ENCODE measurements at places on chromosomes 5 and 9. TPM values are rescaled to one million over a fixed set of nuclear protein-coding genes. Genes with fewer than 3 reads are reported as not detected.

- H3K36me3 ChIP-seq = no peaks in the 10 kb centered on the region
- no peak overlapping the region for H3K4me3 ChIP-seq
- H3K4me1 ChIP-seq = no peaks in the 10 kb centered on the region
- DNase-seq = no peak
Observed at GRCh38 chr5:62722360-62722759, 143.7 kb downstream of the LRRC70 start.

DNA sequence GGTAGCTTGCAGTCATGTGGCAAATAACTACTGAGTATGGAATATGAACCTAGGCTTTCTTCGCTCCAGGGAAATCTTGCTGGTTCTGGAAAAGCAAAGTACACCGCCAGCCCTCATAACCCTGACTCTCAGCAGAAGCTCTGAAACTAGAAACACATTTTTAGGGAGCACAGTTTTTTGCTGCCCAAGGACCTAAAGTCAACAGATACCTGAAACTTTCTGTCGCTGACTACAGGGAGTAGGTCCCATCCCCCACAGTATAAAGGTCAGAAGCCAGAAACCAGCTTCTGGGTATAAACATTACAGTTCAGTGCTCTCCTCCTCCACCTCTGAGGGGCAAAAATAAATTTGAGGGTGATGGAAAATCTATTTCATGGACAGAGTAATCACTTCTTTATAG is 3.0 kb downstream of the ATOX1 start:
- H3K4me3 ChIP-seq = no peak overlapping the region
- DNase-seq = no peak
- H3K27me3 ChIP-seq = no peaks in the 10 kb centered on the region
- peaks cover 23% of the 10 kb centered on the region for H3K4me1 ChIP-seq
- no peak overlapping the region for H3K27ac ChIP-seq
- H3K36me3 ChIP-seq = no peaks in the 10 kb centered on the region

DNA sequence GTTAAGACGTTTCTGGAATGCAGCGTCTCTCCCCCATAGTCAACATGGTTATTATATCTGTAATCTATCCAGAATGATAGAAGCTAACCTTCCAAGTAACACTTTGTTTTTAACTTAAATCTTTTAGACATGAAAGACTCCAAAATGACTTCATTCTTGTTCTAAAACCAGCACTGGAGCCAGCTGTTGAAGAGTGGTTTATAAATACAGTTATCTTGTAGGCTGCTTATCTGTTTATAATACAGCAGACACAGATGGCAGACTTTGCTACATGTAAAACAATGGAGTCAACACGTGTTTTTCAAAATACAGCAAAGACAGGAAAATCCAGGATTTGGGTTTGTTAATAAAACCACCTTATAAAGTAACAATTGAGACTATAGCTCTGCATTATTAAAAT is 48.8 kb upstream of the RETREG1 start:
- DNase-seq = no peak
- no peaks in the 10 kb centered on the region for H3K27me3 ChIP-seq
- H3K36me3 ChIP-seq = no peaks in the 10 kb centered on the region

GRCh38 chr5:154652746-154653417 is 102.3 kb upstream of the LARP1 start:
- H3K4me1 ChIP-seq = peaks cover 17% of the 10 kb centered on the region
- no peak for DNase-seq
- no peaks in the 10 kb centered on the region for H3K27me3 ChIP-seq
- H3K27ac ChIP-seq = no peak overlapping the region
- H3K4me3 ChIP-seq = no peak overlapping the region

DNA sequence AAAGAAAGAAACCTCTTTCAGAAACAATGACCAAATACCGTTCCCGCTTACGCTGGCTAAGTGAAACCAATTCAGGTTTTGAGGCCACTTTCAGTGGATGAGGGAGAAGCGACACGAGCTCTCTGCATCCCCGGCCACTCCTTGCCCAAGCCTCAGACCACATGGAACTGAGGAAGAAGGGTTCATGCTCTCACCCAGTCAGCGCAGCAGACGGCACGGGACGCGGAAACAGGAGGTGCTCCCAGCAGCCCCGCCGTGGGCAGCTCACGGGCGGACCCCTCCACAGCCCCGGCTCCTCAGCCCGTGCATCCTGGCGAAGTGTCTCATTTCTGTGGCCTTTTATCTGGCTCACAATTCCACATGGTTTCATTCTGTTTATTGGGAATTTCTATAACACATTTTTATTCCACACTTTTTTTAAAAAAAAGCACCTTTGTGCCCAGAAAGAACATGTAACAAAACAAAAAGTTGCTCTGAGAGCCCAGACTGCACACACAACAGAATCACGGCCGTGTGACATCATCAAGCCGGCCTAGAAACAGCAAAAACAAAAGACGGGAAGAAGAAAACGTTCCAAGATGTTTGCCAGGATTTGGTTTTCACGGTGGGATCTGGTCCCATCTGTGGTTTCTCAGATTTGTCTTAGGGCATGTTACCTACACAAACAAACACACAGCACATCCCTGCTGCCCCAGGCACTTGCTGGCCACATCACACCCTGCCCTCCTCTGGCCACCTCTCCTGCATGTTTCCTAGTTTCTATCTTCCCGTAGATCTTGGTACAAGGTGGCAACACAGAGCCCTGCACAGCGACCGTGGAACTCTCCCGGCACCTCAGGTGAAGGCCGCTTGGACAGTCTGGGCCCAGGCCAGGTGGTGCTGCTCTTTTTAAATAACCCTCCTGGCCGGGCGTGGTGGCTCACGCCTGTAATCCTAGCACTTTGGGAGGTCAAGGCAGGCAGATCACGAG is 16.2 kb downstream of the QSOX2 start:
- H3K4me1 ChIP-seq = no peaks in the 10 kb centered on the region
- peaks cover 2% of the 10 kb centered on the region for H3K36me3 ChIP-seq
- H3K27me3 ChIP-seq = no peaks in the 10 kb centered on the region
- no peak overlapping the region for H3K27ac ChIP-seq
- no peak for DNase-seq
- H3K4me3 ChIP-seq = no peak overlapping the region

- H3K27ac ChIP-seq = no peak overlapping the region
- no peaks in the 10 kb centered on the region for H3K27me3 ChIP-seq
- H3K36me3 ChIP-seq = no peaks in the 10 kb centered on the region
- H3K4me3 ChIP-seq = no peak overlapping the region
- H3K4me1 ChIP-seq = no peaks in the 10 kb centered on the region
- DNase-seq = no peak
Observed at GRCh38 chr5:4553130-4553529, 587.0 kb upstream of the ADAMTS16 start.

- H3K4me3 ChIP-seq = no peak overlapping the region
- H3K27me3 ChIP-seq = no peaks in the 10 kb centered on the region
- no peaks in the 10 kb centered on the region for H3K36me3 ChIP-seq
- DNase-seq = no peak
- peaks cover 26% of the 10 kb centered on the region for H3K4me1 ChIP-seq
Observed at GRCh38 chr5:61318376-61318775, 13.7 kb upstream of the ZSWIM6 start.

GRCh38 chr5:172110921-172111851 is 76.8 kb downstream of the STK10 start:
- H3K27ac ChIP-seq = peak overlapping the region; percentile 70
- peaks cover 31% of the 10 kb centered on the region for H3K4me1 ChIP-seq
- H3K4me3 ChIP-seq = peak overlapping the region; percentile 25
- H3K36me3 ChIP-seq = peaks cover 5% of the 10 kb centered on the region
- no peaks in the 10 kb centered on the region for H3K27me3 ChIP-seq

DNA sequence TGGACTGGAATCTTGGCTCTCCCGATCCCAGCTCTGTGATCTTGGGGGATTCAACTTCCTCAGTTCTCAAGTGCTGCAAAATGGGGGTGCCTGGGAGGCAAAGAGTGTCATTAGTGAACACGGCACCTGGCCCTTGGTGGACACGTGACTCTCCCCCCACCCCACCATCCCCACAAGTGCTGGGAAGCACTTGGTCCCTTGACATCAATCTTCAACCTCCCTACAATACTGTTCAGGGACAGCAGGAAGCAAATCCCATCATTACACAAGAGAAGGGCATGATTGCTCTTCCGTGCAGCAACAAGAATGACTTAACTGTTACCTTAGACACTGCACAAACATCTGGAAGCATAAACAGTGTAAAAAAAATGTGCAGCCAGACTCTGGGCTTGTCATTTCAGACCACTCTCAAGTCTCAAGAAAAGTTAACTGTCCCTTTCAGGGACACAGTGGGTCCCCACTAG is 61.4 kb downstream of the PSMB7 start:
- H3K4me3 ChIP-seq = no peak overlapping the region
- DNase-seq = peak; percentile 50
- peaks cover 41% of the 10 kb centered on the region for H3K36me3 ChIP-seq
- H3K4me1 ChIP-seq = no peaks in the 10 kb centered on the region
- H3K27me3 ChIP-seq = no peaks in the 10 kb centered on the region

- no peaks in the 10 kb centered on the region for H3K4me1 ChIP-seq
- no peak overlapping the region for H3K27ac ChIP-seq
- H3K36me3 ChIP-seq = no peaks in the 10 kb centered on the region
- DNase-seq = no peak
- H3K4me3 ChIP-seq = no peak overlapping the region
Observed at GRCh38 chr9:38276771-38277439, 115.6 kb upstream of the ALDH1B1 start.

- no peaks in the 10 kb centered on the region for H3K36me3 ChIP-seq
- H3K4me1 ChIP-seq = peaks cover 25% of the 10 kb centered on the region
- peak overlapping the region; percentile 6 for H3K27ac ChIP-seq
- no peaks in the 10 kb centered on the region for H3K27me3 ChIP-seq
- H3K4me3 ChIP-seq = no peak overlapping the region
- no peak for DNase-seq
Observed at GRCh38 chr5:102910240-102911226, 155.4 kb downstream of the PAM start.

GRCh38 chr9:20872340-20872977 is 159.0 kb downstream of the HACD4 start:
- no peak for DNase-seq
- H3K27me3 ChIP-seq = no peaks in the 10 kb centered on the region
- no peak overlapping the region for H3K27ac ChIP-seq
- H3K36me3 ChIP-seq = no peaks in the 10 kb centered on the region

- no peaks in the 10 kb centered on the region for H3K27me3 ChIP-seq
- H3K27ac ChIP-seq = no peak overlapping the region
- DNase-seq = no peak
- no peaks in the 10 kb centered on the region for H3K4me1 ChIP-seq
- no peak overlapping the region for H3K4me3 ChIP-seq
- H3K36me3 ChIP-seq = no peaks in the 10 kb centered on the region
Observed at GRCh38 chr5:156277290-156277689, 49.7 kb upstream of the SGCD start.

DNA sequence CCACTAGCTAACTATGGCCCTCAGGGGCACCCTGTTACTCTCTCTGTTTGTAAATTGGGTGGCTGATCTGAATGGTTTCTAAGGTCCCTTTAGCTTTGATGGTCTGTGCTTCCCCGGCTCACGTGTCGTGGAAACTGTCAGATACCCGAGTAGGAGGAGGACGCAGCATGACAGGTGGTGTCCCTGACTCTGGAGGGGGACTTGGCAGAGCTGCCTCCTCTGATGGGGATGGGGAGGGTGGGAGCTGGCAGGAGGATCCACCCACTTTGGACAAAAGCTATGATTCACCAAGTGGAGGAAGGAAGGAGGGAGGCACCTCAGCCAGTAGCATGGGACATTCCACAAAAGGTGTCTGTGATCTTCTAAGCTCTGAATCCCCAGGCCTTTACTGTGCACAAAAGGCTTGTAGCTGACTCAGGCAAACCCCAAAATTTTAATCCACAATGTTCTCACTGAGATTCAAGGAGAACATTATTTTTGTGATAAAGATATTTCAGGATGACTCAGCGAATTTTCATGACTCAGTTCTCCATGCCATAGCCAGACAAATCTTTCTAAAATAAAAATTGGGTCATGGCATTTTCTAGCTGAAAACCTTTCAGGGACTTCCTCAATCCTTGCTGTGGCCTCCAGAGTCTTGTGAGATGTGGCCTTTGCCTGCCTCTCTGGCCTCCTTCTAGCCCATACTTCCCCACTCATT is 131.0 kb upstream of the BRINP1 start:
- no peak overlapping the region for H3K27ac ChIP-seq
- no peaks in the 10 kb centered on the region for H3K36me3 ChIP-seq
- H3K4me1 ChIP-seq = no peaks in the 10 kb centered on the region

DNA sequence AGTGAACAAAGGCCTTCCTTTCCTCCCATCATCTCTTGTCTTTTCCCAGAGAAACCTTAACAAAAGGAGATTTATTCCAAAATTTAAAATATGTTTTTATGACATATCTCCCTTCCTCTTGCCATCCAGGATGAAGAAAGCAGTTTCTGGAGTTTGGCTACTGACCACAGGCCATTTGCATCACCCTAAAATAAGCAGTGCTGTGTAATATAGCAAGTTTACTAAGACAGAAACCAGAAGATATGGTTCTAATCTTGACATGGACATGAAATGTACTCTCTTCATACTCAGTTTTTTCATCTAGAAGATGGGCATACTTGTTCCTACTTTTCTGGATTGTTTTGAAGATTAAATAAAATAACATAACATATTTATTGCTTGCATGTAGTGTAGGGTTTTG is 50.2 kb upstream of the ZFAND5 start:
- no peaks in the 10 kb centered on the region for H3K27me3 ChIP-seq
- no peak overlapping the region for H3K4me3 ChIP-seq
- DNase-seq = no peak
- no peak overlapping the region for H3K27ac ChIP-seq

- no peaks in the 10 kb centered on the region for H3K27me3 ChIP-seq
- H3K4me3 ChIP-seq = no peak overlapping the region
- peaks cover 35% of the 10 kb centered on the region for H3K4me1 ChIP-seq
- DNase-seq = no peak
- no peaks in the 10 kb centered on the region for H3K36me3 ChIP-seq
- peak overlapping the region; percentile 77 for H3K27ac ChIP-seq
Observed at GRCh38 chr9:114250648-114251047, 72.2 kb upstream of the ORM1 start.

DNA sequence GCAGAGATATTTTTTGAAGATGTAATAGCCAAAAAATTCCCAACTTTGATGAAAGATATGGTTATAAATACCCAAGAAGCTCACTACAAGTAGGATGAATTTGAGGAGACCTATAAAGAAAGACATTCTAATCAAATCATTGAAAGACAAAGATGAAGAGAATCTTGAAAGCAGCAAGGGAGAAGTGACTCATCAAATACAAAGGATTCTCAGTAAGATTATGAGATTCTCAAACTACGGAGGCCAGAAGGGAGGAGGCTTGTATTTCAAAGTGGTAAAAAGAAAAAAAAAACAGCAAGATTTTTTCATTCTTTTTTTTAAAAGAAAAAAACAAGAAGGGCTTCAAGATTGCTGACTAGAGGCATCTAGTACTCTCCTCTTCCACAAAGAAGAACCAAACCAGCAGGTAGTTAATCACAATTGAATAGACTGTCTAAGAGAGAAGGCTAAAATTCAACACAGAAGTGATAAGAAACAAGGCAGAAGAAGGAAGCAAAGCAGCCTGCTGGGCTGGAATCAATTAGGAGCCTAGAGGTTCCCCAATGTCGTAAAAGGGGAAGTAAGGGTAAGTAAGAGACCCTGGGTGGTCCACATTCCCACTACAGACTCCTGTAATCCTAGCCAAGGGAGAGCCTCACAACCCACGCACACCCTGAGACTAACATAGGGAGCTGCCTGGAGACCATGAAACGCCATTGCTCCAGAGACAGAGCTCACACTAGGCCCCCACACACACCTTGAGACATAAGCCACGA is 59.1 kb upstream of the NIPAL4 start:
- no peak overlapping the region for H3K27ac ChIP-seq
- H3K4me1 ChIP-seq = no peaks in the 10 kb centered on the region
- H3K4me3 ChIP-seq = no peak overlapping the region
- H3K36me3 ChIP-seq = no peaks in the 10 kb centered on the region

GRCh38 chr5:132501961-132502931 is 11.7 kb upstream of the IRF1 start:
- DNase-seq = no peak
- H3K4me3 ChIP-seq = no peak overlapping the region
- peaks cover 43% of the 10 kb centered on the region for H3K4me1 ChIP-seq
- no peaks in the 10 kb centered on the region for H3K36me3 ChIP-seq
- peak overlapping the region; percentile 100 for H3K27ac ChIP-seq

DAB2IP gene
- 20.1 TPM for total RNA-seq

GPR151 gene
- not detected for total RNA-seq

PBX3 gene
- 93.1 TPM for total RNA-seq

ARHGEF39 gene
- total RNA-seq = 3.3 TPM

Data from sigmoid colon (tissue), 7 donors.